Activated effector memory CD4-positive, alpha-beta T cell treated with Interleukin-2 at 50 U/mL for 16 hours (primary cell): ENCODE measurements at places on chromosomes 3 and 15.

- no peak for DNase-seq
Observed at GRCh38 chr3:194990454-194991337, 280.3 kb downstream of the XXYLT1 start.

DNA sequence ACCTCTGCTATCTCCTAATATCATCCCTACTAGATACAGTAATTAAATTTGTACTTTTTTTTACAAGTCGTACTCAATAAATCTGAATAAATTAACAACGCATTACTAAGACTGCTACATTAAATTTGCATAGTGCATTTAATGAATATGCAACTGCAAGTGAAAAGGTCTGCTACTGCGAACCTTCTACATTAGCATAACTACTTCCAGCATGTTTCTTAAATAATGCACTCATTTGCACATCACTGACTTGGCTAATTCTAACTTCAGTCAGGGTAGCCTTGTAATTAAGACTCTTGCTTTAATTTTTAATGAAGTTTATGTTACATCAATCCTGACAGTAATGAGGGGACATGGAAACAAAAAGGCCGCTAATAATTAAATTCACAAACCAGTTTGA, 98.9 kb upstream of the FOXB1 start:
- no peak for DNase-seq

DNA sequence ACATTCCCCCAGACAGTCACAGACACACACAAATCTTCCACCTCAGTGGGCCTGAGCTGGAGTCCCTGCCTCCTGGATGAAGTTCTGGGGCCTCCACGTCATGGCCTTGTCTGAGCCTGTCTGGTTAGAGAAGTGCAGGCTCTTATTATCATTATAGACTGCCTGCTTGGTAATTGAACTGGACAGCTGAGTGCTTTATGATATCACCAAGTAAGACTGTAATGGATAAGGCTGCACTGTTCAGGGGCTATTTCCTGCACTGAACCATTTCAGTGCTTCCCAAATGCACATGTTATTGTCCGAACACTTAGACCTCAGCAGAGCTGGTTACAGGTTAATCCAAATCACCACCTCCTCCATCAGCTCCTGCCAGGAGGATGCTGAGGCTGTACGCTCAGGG, 8.7 kb upstream of the ST6GAL1 start:
- no peak for DNase-seq

DNA sequence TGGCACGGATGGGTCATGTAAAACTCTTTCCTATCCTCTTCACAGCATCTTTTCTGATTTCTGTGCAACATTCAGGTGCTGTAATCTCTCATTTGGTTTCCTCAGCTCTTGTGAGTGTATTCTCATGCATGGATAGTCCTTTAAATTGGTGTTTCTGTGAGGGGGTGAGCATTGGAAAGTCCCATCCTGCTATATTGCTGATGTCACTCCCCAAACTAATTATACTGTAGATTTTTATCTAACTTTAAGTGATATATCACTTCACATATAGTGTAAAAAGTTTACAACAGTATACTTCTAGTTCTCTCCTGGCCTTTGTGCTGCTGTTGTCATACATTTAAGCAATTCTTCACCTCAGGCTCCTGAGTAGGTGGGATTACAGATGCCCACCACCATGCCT, 102.7 kb downstream of the GLDN start:
- no peak for DNase-seq

DNA sequence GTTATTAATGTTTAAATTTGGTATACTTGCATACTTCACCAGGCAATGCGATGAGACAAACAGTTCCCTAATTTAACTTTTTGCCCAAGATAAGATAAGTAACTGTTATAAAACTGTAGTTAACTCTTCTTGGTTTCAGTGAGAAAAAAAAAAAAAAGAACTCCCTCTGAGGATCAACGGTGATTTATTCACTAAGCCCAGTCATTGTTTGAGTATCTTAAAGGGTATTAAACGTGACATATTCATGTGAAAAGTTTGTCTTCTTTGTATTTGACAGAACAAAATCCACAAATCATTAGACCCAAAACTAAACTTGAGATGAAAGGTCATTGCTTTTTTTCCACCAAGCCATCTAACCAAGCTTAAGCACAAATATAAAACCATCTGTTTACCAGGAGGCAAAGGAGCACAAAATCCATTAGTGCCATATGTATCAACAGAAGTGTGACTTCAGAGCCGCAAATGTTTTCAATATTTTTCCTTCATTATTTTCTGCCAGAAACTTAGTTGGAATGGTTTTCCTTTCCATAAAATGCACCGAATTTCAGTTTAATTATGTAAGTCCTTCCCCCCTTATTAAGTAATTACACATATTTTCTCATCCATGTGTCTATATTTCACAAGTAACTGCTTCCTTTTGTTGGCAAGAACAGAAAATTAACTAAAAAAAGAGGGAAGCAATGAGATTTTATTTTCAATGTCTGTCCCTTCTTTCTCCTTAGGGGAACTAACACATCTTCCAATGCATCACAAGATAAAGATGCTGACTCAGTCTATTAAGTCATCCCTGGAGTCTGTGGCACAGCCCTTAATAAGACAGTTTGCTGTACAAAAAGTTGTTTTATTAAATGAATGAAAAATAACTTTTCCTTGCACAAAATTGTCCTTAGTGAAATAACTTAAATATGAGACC, 92.2 kb upstream of the RAP2B start:
- DNase-seq, result no peak

GRCh38 chr15:49621887-49622286, 1.0 kb downstream of the DTWD1 start:
- no peak for DNase-seq

GRCh38 chr3:4595710-4596113, 102.6 kb downstream of the ITPR1 start:
- no peak for DNase-seq

DNA sequence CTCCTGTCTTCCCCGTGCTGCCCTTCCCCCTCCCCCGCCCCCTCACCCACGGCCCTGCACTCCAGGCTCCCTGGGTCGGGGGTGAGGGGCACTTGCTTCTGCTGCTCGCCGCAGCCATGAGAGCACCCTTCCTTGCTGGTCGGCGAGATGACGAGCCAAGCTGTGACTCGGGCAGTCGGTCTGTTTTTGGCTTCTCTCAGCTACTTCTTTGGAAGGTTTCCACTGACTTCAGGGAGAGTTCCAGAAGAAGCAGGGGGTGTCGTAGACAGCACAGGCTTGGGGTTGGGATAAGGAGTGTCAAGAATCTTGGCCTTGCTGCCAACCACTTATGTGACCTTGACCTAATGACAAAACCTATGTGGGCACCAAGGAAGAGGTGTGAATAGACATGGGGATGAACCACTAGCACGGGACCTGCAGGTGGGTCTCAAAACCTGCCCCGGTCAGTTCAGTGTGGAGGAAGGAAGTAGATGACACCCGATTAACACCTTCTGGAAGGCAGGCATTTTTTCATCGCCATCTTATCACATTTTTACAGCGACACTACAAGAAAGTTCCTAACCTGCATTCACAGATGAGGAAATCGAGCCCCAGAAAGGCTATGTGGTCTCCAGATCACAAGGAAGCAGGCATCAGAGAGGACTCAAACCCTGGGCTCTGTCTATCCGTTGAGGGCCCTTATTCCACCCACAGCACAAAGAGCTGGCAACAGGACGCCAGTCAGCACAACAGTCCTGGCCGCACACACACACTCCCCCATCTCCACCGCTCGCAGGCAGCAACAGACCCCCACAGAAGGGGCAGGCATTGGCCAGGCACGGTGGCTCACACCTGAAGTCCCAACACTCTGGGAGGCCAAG, 120.9 kb downstream of the LIPC start:
- DNase-seq, result no peak

DNA sequence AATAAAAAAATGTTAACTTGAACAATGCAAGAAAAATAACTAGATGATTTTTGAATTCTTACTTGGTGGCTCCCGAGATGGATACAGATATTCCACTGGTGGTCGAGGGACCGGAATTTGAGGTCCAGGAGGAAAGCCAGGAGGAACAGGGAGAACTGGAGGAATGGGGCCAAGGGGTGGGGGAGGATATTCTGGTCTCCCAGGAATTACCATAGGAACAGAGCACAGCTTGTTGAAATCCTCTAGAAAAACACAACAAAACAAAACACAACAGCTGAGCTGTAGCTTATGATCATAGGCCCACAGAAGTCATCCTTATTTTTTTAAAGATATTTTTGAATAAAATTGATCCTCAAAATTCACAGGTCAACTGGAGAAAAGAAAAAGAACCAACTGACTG, 129.4 kb downstream of the FBN1 start:
- no peak for DNase-seq

- no peak for DNase-seq
Observed at GRCh38 chr15:40450047-40450446, 9.3 kb downstream of the BAHD1 start.

DNA sequence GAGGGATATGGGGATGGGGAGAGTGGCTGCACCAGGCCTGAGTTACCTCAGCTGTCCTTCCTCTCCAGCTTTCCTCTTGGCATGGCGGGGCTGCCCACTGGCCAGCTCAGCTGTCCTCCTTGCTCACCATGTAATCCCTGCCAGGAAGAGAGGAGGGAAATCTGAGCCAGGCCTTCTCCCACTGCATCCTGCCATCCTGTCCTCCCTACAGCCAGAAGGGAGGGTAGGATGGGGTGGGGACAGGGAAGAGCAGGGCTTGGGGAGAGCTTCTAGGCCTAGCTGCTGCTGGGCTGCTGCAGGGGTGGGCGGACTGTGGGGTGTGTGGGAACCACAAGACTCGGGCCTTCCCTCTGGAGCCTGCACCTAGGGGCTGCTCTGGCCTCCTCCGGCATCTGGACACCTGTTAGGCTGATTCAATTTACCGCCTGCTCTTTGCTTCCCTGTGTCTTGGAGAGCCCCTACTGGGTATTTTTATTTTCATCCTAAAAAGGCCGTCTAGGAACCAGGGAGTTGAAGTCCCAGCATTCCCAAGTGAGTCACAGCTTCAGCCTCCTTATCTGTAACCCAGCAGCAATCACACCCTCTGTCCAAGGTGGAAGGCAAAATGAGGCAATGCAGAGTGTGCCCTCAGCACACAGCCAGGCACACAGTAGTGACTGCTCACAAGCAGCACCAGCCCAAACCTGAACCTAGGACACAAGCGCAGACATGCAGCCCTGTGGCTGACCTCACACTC, 13.1 kb upstream of the KY start:
- no peak for DNase-seq
